CD4-positive, alpha-beta T cell treated with Interleukin-17A for 1 hour (primary cell): ENCODE measurements at places on chromosomes 3 and 15.

- peak; percentile 70 for DNase-seq
Measured at GRCh38 chr3:72756900-72757299, 91.3 kb downstream of the SHQ1 start.

GRCh38 chr3:172101107-172101506, 61.7 kb downstream of the FNDC3B start:
- no peak for DNase-seq

GRCh38 chr3:77139624-77140023, 99.7 kb downstream of the ROBO2 start:
- no peak for DNase-seq

- peak; percentile 8 for DNase-seq
Measured at GRCh38 chr3:181176601-181177000, 187.1 kb upstream of the DNAJC19 start.

- DNase-seq = no peak
Measured at GRCh38 chr15:71218272-71218805, 103.1 kb downstream of the THSD4 start.

- no peak for DNase-seq
Measured at GRCh38 chr15:69697916-69698315, 245.3 kb downstream of the RPLP1 start.

DNA sequence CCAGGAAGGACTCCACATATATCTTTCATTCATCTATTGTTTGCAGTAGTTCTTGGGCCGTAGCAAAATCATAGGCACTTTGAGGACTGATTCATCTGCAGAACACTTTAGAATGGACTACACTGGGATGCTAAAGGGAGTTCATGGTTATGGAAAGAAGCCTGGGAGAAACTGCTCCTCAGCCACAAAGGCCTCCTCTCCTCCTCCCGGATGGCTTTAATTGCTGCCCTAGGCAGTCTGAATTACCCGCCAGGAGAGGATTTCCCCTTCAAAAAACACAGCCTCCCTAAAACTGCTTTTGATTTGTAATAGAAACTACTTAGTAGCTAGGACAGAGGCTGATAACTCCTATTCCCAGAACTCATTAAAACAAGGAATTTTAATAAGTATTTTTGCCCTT, 4.6 kb downstream of the TMEM266 start:
- DNase-seq = no peak

DNA sequence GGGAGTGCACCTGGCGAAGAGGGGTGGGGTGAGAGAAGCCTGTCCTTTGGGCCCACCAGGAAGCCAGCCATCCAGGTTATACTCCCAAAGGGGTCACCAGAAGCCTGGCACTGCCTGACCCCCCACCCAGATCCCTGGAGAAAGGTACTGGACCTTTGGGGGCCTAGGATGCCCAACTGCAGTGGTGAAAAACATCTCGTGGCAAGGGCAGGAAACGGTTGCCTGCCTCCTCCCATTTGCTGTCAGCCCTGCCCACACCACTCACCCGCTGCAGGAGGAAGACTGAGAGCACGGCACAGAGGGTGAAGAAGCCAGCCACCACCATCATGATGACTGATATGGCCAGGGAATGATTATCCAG, 2.2 kb upstream of the ULK3 start:
- DNase-seq = peak; percentile 63

DNA sequence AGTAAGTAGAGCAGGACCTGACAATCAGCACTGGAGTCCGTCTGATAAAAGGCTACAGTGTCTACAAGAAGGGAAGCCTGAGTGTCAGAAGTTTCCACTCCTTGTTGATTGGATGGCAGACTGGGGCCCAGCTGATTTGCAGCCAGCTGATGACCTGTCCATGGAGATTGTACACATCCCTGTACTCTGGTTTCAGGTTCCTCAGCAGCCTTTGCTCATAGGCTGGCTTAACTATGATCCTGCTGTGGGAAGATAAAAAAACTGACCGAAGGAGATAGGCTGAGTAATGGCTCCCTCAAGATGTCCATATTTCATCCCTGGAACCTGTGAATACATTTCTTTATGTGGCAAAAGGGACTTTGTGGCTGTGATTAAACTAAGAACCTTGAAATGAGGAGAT, 11.7 kb upstream of the LACTB start:
- no peak for DNase-seq

- no peak for DNase-seq
Measured at GRCh38 chr3:98788651-98789050, 25.5 kb downstream of the ST3GAL6 start.

DNA sequence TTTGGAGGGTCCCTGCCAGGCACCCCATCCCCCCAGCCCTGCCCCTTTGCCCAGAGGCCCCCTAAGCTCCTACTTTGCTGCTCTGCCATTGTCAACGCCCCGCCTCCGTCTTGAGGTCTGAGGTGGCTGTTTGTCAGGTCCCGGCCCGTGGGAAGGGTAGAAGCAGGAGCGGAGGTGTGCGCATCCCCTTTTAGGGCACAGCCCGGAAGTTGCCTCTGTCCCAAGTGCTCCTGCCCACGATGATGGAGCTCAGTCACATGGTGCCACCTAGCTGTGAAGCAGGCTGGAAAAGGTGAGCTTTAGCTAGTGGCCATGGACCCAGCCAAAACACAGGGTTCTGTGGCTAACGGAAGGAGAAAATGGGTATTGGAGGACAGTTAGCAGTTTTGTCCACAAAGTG, 28.5 kb upstream of the LCTL start:
- DNase-seq = no peak

DNA sequence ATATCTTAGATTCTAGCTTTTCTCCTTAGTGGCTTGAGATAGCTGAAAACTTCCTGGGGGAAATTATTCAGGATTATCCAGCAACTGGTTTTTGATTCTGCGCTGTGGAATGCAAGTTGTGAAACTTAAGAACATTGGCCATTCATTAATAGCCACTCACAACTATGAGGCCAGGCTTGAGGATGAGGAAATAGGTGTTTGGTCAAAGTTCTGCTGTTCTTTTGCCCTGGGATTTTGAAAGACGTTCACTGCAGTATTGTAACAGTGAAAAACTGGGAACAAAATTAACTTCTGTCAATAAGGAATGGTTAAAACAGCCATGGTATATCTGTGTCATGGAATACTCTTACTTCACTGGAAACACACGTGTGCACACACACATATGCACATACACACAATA, 44.1 kb downstream of the CTXND1 start:
- DNase-seq = no peak

GRCh38 chr3:113233497-113233896, 22.1 kb downstream of the BOC start:
- DNase-seq = no peak

DNA sequence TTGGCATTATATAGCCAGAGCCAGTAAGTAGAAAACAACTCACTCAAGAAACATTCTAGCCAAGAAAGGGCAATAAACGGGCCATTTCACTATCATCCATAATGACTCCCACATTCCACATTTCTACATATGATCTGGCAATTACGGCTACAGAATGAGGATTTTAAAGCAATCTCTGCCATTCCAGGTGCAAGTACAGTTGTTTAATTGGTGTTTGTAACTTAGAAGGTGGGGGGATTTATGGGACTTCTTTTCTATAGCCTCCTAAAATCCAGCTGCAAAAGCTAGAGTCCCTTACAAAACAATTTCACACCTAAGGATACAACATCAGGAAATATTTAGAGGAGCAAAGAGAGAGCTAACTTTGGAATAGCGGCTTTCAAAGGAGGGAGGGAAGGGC, 295.4 kb upstream of the RORA start:
- no peak for DNase-seq

DNA sequence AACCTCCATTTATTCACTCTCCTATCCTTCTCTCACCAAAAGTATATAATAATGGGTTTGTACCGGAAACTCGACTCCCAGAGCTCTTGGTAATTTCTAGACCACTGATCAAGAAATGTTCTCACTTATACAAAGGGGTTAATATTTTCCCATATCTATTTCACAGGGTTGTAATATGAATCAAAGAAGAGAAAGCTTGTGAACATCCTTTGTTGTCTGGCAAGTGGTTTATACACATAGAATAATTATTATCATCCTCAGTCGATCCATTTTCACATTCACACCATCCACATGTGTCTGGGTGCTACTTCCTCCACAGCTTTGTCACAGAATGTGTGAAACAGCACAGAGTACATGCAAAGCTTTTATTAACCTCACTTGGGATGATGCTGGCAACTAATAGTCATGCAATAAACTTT, 29.9 kb upstream of the STT3B start:
- DNase-seq = peak; percentile 14

- no peak for DNase-seq
Measured at GRCh38 chr15:101351736-101352135, 56.7 kb upstream of the SNRPA1 start.

- DNase-seq = no peak
Measured at GRCh38 chr3:129035360-129036221, 25.0 kb upstream of the GP9 start.

GRCh38 chr3:30140356-30141075, 465.9 kb upstream of the TGFBR2 start:
- no peak for DNase-seq

- DNase-seq = peak; percentile 1
Measured at GRCh38 chr3:186002884-186003472, 65.2 kb upstream of the TRA2B start.

- DNase-seq = no peak
Measured at GRCh38 chr15:56869573-56869972, 48.9 kb upstream of the TCF12 start.

GRCh38 chr3:16769525-16769924, 115.2 kb upstream of the PLCL2 start:
- DNase-seq = no peak

DNA sequence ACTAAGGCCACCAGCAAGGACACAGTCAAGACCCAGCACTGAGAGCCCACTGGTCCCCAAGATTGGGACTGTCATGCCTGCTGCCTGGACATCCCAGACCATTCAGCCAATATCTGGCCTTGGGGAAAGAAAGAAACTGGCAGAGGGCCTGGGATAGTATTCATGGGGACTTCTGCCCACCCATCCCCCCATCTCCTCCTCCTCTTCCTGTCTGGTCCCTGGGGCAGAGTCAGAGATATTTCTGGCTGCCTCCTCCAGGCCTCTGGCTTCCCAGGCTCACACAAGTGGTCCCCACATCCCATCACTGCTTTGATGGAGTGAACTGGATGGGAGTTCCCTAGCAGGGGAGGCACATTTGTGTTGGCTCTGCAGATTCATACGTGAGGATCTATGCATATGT, 4.2 kb upstream of the RASL12 start:
- DNase-seq = no peak

DNA sequence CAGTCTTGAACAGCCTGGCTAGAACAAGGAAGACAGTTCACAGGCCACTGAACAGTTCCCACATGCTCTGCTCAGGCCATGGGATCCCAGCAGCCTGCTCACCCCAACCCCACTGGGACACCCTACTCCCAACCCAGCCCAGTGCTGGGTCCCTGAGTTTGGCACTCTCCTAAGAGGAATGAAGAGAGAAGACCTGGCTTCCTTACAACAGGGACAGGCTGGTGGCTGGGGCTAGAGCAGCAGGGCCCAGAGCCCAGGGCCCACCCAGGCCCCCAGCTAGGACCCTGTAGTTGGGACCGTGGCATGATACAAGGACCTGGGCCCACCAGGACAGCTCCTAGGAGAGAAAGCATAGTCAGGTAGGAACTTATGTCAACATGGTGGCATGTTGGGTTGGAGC, 43.4 kb downstream of the SEMA3G start:
- no peak for DNase-seq

DNA sequence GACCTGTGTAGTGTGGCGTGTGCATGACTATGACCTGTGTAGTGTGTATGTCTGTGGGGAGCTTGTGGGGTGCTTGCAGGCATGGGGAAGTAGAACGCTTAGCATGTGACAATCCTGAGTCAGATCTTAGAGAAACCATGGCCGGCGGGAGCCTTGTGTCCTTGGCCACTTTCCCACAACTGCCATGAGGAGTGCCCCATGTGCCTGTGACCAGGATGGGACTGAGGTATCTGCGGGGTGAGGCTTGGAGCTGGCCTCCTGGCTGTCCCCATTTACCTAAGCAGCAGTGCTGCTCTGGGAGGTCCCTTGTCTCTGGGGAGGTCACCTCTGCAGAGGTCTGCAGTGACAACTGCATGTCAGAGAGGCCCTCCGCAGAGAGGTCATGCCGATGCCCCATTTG, 23.6 kb downstream of the TRPM1 start:
- no peak for DNase-seq

- DNase-seq = no peak
Measured at GRCh38 chr3:128074851-128075521, 22.7 kb downstream of the SEC61A1 start.

- DNase-seq = no peak
Measured at GRCh38 chr3:133853925-133854227, 41.8 kb downstream of the RAB6B start.

GRCh38 chr3:181622365-181622764, 89.4 kb upstream of the SOX2 start:
- no peak for DNase-seq

DNA sequence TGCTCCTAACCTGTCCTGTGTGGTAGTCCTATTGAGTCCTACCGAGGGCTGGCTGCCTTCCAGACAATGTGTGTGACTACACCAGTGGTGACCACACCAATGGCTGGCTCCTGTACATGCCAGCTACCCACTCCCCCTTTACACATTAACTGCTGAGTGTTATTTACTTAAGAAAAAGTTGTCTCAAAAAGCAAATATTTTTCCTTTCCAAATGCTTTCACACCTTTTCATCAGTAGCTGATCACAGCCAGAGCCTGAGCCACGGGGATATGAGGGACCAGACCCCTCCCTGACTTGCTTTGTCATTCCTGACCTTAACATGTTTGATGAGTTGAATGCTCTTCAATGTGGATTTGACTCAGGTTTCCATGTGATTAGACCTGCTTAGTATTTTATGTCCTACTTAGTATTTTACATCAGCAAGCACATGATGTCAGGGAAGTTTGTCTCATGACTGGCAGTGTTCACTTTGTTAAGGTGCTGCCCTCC, 29.6 kb upstream of the GREM1 start:
- no peak for DNase-seq

DNA sequence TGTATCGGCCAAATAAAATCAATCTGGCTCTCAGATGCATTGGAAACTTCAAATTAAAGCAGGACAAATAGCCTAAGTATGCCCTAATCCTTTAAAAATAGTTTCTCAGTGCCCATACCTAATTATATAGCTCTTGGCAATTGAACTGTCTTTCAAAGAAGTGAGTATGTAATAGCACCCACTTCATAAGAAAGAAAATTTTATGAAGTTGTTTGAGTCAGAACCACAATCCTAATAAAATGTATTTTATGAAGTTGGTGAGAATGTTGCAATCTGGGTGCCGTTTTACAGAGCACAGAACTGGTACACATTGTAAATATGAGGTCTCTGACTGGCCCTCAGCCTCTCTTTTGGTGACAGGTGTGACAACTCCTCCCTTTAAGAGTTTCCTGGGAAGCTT, 45.4 kb downstream of the EPHB1 start:
- DNase-seq = no peak

GRCh38 chr3:99780749-99781148, 36.9 kb upstream of the CMSS1 start:
- DNase-seq = no peak

- no peak for DNase-seq
Measured at GRCh38 chr3:124964387-124964786, 29.8 kb upstream of the MUC13 start.

DNA sequence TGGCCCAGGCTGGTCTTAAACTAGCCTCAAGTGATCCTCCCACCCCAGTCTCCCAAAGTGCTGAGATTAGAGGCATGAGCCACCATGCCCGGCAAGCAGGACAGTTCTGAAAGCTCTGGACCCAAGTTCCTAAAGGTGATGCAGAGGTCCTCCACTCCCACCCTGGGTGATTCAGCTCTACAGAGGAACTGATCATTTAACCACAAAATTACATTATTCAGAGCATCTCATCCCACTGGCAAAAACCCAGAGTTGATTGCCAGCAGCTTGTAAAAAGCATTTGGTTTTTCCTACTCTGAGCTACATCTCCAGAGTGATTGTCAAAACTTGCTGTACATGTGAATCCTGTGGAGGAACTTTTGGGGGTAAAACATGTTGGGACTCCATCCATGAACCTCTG, 60.2 kb downstream of the SLTM start:
- DNase-seq = no peak
